Ascending aorta (tissue), 2 donors: ENCODE measurements at places on chromosomes 1 and 21.

DNA sequence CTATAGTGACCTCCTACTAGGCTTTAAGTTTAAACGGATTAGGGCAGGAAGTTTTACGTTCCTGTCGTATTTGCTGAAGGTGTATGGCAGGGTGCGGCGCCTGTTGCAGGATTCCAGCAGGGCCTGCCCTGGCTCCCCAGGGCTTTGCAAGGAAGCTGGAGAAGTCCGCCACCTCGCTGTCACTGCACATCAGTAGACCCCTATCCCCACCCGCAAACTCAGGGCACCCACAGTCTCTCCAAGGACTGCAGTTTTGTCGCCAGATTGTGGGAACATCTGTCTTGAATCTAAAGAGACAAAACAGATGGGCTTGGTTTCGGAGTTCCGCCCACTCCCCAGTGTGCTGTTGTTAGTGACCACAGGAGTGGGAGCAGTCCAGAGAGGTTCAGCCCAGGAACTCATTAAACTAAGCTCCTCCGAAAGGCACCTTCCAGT is 110.8 kb downstream of the CDC7 start:
- no peak for DNase-seq

GRCh38 chr1:41494351-41495209 is 10.1 kb upstream of the EDN2 start:
- no peak for DNase-seq

DNA sequence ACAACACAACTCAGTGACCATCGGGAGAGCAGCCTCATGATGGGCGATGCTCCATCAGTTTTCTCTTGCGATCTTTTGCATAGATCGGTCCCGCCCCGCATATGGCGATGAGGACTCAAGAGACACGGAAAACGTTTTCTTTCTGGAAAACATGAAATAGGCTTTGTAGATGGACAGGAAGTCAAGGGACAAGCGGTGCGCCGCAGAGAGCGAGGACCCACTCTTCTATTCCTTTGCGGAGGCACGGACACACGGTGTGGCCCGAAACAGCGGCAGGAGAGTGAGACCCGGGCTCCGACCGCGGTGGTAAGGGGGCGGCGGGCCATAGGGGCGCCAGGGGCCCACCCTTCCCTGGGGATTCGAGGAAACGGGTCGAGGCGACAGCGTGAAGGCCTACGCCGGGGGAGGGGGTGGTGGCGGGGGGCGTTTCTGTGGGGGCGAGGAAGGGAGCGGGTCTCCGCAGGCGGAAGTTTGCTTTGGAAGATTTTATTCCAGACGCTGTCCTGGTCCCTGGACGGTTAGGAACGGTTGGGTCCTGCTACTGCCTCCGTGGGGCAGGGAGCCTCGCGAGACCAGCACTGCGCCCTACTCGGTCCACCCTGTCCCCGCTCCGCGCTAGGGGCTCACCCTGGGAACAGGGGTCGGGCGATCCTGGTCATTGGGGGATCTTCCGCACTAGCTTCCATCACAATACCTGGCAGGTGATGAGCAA is 796 bp upstream of the TDRKH start:
- DNase-seq, result no peak

GRCh38 chr1:67597336-67597735 is 87.7 kb upstream of the GADD45A start:
- no peak for DNase-seq

DNA sequence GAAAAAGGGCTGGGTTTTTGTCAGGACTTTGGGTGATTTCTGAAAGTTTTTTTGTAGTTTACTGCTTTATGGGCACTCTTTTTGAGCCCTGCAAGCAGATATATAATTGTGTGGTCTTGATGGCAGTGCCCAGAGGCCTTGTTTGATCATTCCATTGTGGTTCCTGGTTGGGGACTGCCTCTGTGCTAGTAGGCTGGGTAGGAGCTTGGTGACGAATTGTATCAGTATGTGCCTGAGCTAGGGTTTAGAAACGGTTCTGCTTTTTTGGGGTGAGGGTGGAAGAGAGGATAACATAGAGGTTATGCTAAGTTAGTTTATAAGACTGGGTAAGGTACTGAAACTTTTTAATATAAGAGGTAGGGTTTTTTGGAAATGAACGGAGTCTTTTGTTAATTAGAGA is 139.7 kb upstream of the ETV3 start:
- no peak for DNase-seq

- DNase-seq, result no peak
Measured at GRCh38 chr1:71787699-71788098, 494.6 kb downstream of the NEGR1 start.

- no peak for DNase-seq
Measured at GRCh38 chr1:88595355-88596002, 88.6 kb upstream of the PKN2 start.

DNA sequence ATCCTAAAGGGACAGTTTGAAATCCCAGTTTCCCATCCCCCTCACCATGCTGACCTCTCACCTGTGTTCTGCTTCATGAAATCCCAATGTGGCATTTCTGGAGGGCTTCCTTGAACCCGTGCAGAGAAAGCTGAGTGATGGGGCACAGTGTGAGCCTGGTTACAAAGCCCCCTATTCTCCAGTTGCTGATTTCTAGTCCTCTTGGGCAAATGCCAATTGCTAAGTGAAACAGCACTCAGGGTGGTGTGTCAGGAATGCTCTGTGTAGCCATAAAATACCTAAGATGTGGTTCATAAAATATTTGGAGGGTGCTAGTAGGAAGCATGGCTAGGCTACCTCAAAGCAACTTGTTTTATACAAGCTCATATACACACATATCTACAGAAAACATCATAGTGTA is 32.0 kb downstream of the SUSD4 start:
- no peak for DNase-seq

DNA sequence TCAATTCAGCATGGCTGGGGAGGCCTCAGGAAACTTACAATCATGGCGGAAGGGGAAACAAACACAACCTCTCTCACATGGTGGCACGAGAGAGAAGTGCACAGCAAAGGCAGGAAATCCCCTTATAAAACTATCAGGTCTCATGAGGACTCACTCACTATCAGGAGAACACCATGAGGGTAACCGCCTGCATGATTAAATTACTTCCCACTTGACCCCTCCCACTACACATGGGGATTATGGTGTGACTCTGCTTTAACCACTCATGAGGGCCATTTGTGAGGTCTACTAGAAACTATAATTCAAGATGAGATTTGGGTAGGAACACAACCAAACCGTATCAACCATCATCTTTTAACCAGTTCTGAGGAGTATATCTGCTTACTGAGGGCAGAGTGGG is 387.4 kb upstream of the NFIA start:
- DNase-seq, result no peak

DNA sequence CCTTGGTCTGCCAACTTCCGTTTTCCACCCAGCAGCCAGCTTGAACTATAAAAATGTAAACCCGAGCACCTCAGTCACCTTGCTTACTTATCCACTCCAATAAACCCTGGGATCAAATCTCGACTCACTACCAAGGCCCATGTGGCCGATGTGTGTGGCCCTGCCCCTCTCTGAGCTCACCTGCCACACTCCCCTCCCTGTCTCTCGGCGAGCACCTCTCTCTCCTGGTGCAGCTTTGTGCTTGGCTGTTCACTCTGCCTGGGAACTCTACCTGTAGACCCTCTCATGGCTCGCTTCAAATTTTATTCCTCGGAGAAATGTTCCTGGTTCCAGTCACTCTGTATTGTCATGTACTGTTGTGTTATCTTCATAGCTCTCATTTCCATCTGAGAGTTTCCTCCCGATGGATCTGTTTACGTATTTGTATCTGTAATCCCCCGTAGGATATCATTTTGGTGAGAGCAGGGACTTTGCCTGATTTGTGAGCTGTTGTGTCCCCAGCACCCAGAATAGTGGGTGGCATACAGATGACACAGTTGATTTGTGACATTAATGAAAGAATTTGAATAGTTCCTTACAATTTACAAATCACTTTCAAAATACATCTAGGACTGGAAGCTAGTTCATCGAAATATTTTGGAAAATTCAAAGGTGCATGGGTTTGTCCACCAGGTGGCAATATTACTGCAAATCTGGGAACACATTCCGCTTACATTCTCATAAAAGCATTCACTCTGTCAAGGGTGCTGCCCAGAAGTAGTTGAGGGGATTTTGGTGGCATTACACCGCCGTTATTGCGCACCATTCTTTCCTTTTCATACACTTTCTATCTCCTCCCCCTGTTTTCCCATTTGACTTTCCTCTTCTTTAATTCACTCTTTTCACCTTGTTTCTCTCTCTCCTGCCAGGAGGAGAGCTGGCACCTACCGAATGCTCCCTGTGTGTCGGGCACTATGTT is 95.3 kb downstream of the ABCA4 start:
- DNase-seq, result no peak

GRCh38 chr1:33182401-33182841 is 578 bp upstream of the TRIM62 start:
- no peak for DNase-seq

- DNase-seq, result no peak
Measured at GRCh38 chr21:28193189-28193588, 799.5 kb downstream of the LTN1 start.

DNA sequence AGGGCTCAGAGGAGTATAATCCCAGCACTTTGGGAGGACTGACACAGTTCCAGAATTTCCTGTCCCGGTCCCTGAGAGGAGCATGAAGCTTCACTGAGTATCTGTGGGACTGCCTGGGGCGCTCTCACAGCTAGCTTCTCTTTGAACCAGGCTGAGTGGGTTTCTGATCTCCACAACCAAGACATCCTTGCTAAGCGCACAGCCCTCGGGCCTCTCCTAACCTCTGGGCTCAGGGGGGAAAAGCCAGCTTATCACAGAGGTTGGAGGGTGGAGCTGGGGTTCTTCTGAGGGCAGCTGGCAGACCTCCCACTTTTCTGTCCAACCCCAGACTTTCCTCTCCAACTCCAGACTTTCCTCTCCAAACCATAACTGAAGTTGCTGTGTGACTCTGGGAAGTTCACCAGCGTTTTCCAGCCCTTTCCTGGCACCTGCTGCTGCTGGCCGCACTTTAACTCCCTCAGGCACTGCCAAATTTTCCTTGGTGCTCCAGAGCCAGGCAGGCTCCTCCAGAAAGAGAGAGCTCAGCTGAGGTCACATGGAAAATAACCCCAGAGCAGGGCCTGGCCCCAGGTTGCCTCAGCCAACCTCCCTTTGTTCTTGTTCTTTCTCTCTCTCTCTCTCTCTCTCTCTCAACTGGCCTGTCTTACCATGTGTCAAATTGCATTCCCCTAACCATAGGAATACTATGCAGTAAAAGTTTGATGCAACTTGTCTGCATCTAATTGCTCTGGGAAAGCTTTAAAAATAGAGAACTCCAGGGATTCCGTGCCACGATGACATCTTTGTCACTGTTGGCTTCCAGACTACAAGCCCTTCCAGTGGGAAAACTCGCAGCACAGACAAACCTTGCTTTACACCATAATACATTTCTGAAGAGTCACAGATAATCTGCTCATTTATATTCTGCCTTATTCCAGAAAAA is 49.5 kb downstream of the OLFML2B start:
- no peak for DNase-seq

DNA sequence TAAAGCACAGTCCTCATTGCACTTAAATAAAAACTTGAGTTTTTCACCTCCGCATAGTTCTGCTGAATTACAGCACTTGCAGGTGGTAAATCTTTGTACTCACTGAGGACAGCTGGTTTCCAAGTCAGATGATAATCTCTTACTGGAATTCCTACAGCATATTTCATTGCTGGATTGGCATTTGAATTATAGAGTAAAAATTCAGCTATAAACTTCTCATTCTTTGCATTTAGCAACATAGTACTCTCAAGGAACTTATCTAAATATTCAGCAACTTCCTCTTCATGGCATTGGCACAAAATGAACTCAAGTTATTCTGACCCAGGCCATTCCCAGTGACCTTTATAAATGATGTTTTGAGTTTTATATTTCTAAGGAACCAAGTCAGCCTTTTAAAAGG is 23.4 kb downstream of the GORAB start:
- DNase-seq, result no peak

DNA sequence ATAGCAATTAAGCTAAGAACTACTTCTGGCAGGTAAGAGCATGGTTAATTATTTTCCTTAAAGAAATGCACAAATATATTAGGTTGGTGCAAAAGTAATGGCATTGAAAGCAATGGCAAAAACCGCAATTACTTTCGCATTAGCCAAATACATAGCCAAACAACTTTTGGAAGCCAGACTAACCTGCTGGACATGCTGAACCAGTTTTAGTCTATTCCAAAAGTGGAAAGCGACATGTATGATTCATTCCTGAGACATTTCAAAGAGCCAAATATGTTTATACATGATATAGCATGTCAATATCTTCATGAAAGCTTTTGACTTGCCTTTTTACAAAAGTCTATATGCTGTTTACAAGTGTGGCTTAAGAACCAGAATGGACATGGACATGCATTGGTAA is 23.4 kb upstream of the DR1 start:
- no peak for DNase-seq

DNA sequence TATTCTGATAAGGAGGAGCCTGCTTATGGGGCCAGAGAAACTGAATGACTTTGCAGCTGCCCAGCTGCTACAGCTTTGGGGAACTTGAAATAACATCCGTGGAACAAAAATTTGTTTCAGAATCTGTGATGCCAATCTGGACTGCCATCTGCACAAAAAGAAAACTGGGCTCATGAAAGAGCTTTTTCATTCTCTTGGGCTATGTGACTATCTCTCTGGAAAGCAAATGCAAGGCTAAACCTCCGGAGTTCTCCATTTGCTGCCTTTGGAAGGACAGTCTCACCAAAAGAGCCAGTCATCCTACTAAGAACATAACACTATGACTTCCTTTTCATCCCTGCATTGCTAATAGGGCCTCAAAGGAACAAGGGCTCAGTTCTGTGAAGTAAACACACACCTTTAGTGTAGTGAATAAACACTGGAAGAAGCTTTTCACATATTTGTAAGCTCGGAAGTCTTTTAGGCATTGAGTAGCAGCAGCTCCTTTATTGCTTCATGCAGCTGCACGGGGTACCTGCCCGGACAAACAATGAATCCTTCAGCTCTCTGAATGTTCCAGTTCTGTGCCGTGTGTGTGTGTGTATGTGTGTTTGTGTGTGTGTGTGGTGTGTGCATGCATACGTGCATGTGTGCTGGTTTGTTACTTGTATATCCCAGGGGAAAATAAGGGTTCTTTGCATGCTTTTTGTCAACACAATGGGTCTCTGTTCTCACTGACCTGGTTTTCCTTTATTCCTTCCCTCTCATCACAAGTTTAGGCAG is 255.5 kb upstream of the SGIP1 start:
- no peak for DNase-seq

DNA sequence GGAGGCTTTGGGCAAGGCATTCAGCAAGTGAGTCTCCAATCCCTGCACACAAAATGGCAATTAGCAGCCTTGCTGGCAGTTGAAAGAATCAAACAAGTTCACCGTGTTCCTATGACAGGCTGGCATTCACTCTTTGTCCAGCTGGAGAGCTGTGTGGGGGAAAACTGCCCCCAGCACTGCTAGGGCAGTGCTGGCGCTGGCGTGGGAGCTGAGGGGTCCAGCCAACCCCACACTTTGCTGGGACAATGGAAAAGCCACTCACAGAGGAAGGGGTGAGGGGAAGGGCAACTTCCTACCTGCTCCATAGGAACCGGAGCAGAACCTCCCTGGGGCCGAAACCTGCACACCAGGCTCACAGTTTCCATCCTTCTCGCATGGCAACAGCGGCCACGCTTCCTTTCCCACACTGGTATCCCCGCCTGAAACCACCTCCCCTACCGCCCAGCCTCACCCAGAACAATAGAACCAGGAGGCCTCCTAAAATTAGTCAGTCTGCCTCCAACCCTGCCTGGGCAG is 26.7 kb upstream of the KCNN3 start:
- no peak for DNase-seq
